ENCODE measurements at places on chromosomes 16 and 17.

- no peak for DNase-seq
Observed at GRCh38 chr16:89555780-89556179, 4.7 kb upstream of the RPL13 start.

GRCh38 chr17:30379903-30380381, 1.2 kb downstream of the CPD start:
- no peak for DNase-seq

GRCh38 chr17:62870030-62870541, 62.0 kb upstream of the MARCHF10 start:
- DNase-seq = no peak

DNA sequence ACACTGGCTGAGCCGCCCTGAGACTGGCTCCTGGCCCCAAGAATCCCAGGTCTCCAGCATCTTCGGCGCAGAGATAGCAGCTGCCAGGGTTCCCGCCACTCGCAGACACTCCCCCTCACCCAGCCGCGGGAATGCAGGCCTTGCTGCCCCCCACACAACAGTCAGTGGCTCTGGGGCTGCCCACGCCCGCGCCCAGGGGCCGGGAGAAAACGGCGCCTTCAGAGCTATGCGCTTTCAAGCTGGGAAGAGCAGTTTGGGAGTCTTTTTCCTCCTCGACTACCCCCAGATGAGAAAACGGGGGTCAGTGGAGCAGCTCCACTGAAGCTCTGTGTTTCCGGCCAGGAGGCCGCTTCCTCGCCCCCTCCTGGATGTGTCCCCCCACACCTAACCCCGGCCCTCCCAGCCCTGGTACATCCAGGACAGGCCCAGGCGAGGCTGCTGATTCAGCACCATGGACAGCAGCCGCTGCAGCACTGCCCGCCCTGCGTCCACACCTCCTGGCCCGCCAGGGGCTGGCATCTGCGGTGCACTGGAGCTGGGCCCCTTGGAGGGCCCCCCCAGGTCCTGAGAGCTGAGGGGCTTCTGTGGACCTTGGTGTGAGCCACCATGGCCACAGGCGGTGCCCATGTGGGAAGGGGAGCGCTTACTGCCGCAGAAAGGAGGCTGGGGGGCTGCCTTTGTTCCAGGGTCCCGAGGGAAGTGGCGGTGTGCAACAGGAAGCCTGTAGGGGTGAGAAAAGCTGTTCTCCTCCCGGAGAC, 35.7 kb downstream of the CACNA1H start:
- no peak for DNase-seq

DNA sequence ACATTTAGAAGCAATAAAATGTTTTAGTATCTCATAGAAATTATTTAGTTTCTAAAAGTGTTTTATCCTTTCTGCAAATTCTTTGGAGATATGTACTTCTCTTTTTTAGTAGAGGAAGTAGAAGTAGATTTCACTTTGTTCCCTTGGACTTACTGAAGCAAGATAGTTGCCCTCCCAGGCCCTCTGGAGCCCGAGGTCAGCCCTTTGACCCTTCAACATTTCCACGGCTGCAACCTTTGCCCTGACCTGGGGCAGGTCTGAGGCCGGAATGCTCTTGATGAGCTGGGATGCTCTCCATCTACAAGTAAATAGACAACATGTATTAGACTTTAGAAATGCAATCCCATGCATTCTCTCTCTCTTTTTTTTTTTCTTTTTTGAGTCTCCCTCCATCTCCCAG, 167.5 kb downstream of the CDK5R1 start:
- DNase-seq = no peak

DNA sequence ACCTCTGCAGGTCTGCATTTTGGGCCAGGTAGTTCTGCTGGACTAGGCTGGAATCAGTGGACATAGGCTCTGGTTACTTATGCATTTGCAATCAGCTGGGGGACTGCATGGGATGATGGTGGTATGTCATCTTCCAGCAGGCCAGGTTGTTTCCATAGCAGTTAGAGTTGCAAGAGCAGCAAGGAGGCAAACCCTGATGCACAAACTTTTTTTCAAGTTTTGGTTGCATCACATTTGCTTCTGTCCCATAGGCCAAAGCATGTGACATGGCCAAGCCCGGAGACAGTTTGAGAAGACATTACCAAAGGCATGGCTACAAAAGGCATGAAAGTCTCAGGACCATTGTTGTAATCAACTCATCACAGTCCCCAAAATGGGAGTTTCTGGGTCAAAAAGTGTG, 58.2 kb downstream of the PRKCB start:
- DNase-seq = no peak

- no peak for DNase-seq
Observed at GRCh38 chr16:85379041-85380001, 233.8 kb upstream of the GSE1 start.

DNA sequence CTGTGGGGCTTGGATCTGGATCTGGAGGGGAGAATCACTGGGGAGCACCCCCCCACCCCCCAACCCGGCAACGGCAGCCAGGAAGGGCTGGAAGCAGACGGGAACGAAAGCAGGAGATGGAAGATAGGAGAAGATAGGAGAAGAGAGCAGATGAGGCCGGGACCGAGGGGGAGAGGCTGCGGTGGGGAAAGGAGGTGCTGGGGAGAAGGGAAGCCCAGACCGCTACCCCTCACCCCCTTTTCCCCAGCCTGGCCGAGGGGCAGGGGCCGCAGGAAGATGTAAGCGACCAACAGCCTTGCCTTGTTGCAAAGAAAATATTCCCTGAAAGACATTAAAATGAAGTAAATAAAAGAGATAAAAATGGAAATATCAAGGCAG, 26.8 kb upstream of the CBFA2T3 start:
- DNase-seq = no peak

- DNase-seq = no peak
Observed at GRCh38 chr17:35936063-35936462, 5.5 kb upstream of the RDM1 start.

DNA sequence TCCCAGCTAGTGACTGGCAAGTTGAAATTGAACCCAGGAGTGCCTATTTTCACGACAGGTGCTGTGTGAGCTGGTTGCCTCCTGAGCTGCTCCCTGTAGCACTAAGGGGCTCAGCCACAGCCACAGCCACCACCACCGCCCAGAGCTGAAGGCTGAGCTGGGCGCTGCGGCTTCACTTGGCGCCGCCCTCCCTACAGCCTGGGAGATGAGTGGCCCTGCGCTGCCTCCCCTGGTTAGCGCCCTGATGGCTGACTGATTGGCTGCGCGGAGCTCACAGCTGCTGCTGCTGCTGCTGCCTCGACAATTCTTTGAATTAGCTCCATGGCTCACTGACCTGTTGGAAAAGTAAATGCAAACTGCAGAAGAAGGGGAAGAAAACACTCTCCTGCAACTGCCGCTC, 91.8 kb upstream of the TMEM132E start:
- DNase-seq = no peak

DNA sequence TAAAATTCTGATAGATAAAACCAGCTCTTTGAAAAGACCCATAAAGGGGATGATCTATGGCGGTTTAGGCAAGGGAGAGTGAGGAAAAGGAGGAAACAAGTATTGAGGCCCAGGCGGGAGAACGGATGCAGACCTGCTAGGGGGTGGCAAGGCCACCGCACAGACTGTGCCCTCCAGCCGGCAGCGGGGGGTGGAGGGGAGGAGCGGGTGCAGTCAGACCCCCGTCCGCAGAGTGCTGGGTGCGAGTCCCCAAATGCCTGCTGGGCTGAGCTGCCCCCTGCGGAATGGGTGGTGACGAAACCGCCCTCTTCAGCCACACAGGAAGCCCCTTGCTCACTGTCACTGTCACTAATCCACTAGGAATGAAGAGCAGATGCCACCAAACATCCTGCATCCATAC, 46.0 kb downstream of the LMF1 start:
- DNase-seq = no peak

DNA sequence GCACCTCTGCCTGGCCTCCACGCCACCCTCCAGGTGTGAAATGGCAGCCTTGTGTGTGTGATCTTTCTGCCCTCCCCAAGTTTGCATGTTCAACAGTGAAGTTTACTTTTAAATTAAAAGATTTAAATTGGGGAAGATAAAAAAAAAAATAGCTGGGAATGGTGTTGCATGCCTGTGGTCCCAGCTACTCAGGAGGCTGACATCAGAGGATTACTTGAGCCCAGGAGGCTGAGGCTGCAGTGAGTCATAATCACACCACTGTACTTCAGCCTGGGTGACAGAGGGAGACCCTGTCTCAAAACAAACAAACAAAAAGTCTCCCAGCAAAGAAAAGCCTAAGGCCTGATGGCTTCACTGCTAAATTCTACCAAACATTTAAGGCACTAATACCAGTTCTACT, 35.4 kb upstream of the RNF43 start:
- DNase-seq = no peak

- DNase-seq = peak; percentile 43
Observed at GRCh38 chr17:39071573-39071972, 79.9 kb downstream of the PLXDC1 start.

GRCh38 chr16:84989749-84990620, 21.4 kb downstream of the ZDHHC7 start:
- DNase-seq = no peak

DNA sequence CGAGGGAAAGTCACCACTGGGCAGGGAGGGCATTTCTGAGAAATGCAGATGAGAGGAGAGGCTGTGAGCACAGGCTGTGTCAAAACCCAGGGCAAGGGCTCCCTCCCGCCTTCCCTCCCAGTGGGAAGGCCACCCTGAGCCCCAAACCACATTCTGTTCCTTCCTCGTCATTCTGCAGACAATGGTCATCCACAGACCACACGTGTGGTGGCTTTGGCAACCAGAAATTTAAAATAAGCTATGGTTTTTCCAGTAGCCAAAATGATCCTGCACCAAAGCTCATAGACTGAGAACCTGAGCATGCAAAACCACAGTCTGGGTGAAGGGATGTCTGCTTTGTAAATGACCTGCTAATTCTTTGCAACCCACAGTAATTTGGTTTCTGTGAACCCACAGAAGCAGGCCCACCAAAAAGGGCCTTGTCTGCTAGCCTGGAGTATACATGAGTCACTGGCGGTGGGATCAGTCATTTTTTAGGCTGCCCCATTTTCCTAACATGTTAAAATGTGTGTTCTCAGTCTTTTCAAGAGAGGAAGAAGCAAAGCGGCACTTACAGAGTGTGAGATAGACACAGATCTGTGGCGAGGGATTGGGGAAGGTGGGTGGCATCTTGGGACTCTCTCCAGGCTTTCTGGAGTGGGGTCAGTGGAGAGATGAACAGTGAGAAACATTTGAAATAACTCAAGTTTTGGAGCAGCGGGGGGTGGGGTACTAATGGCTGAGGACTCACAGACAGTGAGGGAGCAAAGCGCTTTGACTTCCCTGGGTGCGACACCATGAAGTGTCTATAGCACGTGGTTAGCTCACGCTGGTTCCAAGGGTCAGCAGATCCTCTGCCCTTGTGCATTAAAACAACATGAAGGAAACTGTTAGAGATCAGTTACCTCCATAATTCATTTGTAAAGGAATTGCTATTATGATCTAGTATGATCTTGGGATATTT, 20.5 kb downstream of the GRB7 start:
- DNase-seq = no peak

GRCh38 chr17:40497695-40498094, 3.7 kb downstream of the TNS4 start:
- no peak for DNase-seq

Data from head of caudate nucleus (tissue), 42 donors.